ENCODE measurements at places on chromosomes 11 and 22.

DNA sequence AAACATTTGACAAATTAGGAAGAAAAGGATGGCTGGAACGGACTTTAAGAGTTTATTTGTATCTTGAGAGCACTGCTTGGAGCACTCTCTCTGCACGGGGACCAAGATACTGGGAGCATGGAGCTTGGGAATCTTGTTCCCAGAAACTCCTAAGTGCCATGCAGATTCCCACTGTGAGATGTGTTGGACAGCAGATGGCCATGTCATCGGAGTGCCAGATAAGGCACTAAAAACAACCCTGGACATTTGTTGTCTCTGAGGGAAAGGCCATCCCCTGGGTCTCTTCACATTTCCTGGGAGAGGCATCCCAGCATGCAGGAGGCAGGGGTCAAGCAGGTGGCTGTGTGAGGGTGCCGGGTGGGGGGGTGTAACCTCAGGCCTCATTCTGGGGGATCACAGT lies 2.9 kb downstream of the KIRREL3 start:
- H3K4me1 ChIP-seq: peaks cover 46% of the 10 kb centered on the region
- peaks cover 8% of the 10 kb centered on the region for H3K27me3 ChIP-seq
- DNase-seq: no peak
- H3K27ac ChIP-seq: peak overlapping the region; percentile 5

DNA sequence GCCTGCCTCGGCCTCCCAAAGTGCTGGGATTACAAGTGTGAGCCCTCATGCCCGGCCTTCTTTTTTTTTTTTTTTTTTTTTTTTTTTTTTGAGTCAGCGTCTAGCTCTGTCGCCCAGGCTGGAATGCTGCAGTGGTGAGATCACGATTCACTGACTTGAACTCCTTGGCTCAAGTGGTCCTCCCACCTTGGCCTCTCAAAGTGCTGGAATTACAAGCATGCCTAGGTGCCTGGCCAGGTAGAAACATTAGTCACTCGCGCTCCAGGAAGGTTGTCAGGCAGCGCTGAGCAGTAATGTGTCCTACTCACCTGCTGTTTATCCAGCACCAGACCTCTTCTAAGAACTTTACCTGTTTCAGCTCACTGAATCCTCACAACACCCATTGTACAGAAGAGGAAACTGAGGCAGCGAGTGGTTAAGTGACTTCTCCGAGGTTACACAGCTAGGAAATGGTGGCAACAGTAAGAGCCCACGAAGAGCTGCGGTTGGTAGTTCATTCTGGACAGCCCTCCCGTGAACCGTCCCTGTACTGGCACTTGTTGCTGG lies 496 bp upstream of the CST6 start:
- peaks cover 18% of the 10 kb centered on the region for H3K4me1 ChIP-seq
- no peak for DNase-seq
- H3K27me3 ChIP-seq: peaks cover 35% of the 10 kb centered on the region

DNA sequence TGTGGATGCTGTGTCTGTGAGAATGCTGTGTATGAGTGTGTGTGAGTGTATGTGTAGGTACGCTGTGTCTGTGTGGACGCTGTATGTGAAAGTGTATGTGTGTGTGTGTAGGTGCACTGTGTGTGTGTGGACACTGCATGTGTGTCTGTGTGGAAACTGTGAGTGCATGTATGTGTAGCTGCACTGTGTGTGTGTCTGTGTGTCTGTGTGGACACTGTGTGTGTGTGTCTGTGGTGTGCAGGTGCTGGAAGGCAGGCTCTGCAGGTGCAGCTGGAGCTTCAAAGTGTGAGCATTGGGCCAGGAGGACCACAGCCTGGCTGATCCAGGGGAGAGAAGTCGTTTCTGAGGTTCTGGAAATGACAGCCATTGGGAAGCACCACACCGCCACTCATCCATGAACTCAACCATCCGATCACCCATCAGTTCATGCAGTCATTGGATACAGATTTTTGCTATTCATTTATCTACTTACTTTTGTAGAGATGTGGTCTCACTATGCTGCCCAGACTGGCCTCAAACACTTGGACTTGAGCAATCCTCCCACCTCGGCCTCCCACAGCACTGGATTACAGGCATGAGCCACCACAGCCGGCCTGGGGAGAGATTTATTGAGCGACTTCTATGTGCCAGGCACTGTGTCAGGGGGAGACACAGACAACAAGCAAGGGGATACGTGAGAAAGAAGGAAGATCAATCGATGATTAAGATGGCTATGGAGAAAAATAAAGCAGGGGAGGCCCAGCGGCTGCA lies 9.6 kb downstream of the TRPM5 start:
- no peaks in the 10 kb centered on the region for H3K4me1 ChIP-seq
- no peaks in the 10 kb centered on the region for H3K36me3 ChIP-seq
- peaks cover 26% of the 10 kb centered on the region for H3K27me3 ChIP-seq
- H3K4me3 ChIP-seq: no peak overlapping the region

DNA sequence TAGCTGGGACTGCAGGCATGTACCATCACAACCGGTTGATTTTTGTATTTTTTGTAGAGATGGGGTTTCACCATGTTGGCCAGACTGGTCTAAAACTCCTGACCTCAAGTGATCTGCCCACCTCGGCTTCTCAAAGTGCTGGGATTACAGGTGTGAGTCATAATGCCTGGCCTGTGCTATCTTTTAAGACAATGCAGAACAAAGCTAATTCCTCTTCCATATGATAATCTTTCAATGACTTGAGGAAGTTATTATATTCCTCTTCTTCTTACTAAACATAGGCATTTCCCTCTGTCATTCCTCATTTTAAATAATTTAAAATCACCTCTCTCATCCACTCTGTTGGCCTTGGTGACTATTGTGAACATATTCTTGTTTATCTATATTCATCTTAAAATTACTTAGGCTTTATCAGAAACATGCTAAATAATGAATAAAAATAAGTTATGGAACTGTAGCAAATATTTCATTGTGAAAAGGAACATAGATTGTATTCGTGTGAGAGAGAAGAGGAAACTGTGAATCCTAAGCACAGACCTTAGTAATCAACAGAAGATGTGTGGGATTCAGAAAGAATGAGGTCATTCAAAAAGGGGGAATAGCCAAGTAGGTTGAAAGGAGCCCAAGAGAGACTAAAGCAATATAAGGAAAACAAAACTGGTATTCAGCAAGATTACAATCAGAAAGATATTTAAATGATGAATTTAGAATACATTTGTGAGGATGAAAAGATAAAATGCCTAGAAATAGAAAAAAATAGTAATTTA lies 269.4 kb downstream of the TTC28 start:
- no peak for DNase-seq
- H3K27me3 ChIP-seq: no peaks in the 10 kb centered on the region
- H3K27ac ChIP-seq: peak overlapping the region; percentile 77
- peaks cover 29% of the 10 kb centered on the region for H3K36me3 ChIP-seq

- peaks cover 67% of the 10 kb centered on the region for H3K27me3 ChIP-seq
- H3K27ac ChIP-seq: no peak overlapping the region
- H3K4me3 ChIP-seq: no peak overlapping the region
- no peak for DNase-seq
- no peaks in the 10 kb centered on the region for H3K4me1 ChIP-seq
- H3K36me3 ChIP-seq: no peaks in the 10 kb centered on the region
These were observed 21.1 kb upstream of the IGLL5 start for GRCh38 chr22:22866381-22867111.

GRCh38 chr22:49334449-49334789 lies 493.3 kb downstream of the BRD1 start:
- peaks cover 14% of the 10 kb centered on the region for H3K27me3 ChIP-seq
- DNase-seq: no peak
- H3K36me3 ChIP-seq: no peaks in the 10 kb centered on the region
- no peak overlapping the region for H3K4me3 ChIP-seq

- DNase-seq: no peak
- peak overlapping the region; percentile 40 for H3K27ac ChIP-seq
- H3K27me3 ChIP-seq: peaks cover 7% of the 10 kb centered on the region
- no peaks in the 10 kb centered on the region for H3K36me3 ChIP-seq
- H3K4me3 ChIP-seq: peak overlapping the region; percentile 24
These were observed 36.6 kb downstream of the RPS6KA4 start for GRCh38 chr11:64395545-64396078.

- peaks cover 98% of the 10 kb centered on the region for H3K27me3 ChIP-seq
- DNase-seq: peak; percentile 61
- no peak overlapping the region for H3K27ac ChIP-seq
- H3K4me1 ChIP-seq: peaks cover 25% of the 10 kb centered on the region
These were observed 657 bp downstream of the ELMOD1 start for GRCh38 chr11:107591378-107592230.

- H3K27ac ChIP-seq: no peak overlapping the region
- DNase-seq: no peak
- H3K4me1 ChIP-seq: peaks cover 29% of the 10 kb centered on the region
- H3K4me3 ChIP-seq: no peak overlapping the region
These were observed 3.9 kb upstream of the TAGLN start for GRCh38 chr11:117195258-117195657.

- H3K4me1 ChIP-seq: peaks cover 49% of the 10 kb centered on the region
- no peak for DNase-seq
- H3K27me3 ChIP-seq: peaks cover 18% of the 10 kb centered on the region
These were observed 20.4 kb downstream of the P2RX3 start for GRCh38 chr11:57358543-57358961.

DNA sequence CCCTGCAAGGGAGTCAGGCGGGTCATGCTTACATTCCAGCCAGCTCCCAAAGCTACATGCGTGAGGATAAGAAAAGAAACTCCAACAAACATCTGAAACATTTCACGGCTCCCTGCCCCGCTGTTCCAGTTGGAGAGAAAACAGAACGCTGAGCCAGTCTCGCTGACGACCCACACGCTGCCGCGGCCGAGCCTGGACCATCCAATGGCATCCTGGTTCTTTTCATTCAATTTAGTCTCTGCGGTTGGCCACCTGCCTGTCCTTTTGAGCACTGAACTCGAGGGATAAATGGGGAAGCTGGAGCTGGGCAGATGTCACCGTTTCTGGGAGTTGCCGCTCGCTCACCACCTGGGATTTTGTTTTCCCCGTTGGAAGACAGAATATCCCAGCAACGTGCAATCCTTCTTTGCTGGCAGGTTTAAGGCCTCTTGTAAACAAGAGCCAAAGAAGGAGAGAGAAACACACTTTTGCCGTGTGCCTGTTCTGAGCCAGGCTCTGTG lies 45.3 kb upstream of the SHISAL1 start:
- peaks cover 35% of the 10 kb centered on the region for H3K27me3 ChIP-seq
- peak overlapping the region; percentile 53 for H3K27ac ChIP-seq
- peak overlapping the region; percentile 5 for H3K4me3 ChIP-seq
- DNase-seq: no peak
